ENCODE measurements at places on chromosomes 11 and 22.

GRCh38 chr11:22244986-22245592, 52.2 kb downstream of the ANO5 start:
- no peak for DNase-seq

DNA sequence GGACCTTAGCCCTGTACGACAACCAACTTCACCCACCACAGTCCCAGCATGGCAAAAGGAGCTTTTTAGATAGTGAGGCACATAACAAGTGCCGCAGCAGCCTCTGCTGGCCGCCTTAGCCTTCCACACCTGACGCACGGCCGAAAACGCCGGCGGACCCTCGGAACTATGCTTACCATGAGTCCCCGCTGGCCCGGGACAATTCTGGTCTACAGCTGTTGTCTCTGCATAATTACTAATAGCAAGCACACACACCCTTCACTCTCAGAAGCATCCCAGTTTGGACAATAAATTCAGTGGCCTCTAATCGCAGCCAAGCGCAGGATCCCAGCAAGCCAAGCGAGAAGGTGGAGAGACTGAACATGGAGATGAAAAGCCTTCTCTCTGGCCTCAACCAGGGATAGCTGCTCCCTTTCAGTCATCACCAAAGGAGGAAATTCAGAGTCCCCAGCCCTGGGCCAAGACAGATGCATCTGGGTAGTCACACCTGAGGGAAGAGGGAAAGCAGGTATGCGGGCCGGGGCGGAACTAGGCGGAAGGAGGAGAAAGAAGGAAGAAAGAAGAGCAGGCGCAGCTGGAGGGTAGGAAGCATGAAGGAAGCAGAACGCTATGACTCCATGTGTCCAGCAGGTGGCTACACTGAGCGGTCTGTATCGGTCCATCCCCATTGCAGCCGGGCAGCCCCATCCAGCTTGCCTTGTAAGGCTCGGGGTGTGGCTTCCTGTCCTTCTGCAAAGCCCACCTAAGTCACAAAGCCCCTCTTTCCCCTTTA, 40.3 kb downstream of the BUD13 start:
- no peak for DNase-seq

GRCh38 chr11:112410325-112410724, 149.7 kb upstream of the PLET1 start:
- no peak for DNase-seq

GRCh38 chr11:116388146-116388545, 384.6 kb downstream of the BUD13 start:
- DNase-seq, result no peak

DNA sequence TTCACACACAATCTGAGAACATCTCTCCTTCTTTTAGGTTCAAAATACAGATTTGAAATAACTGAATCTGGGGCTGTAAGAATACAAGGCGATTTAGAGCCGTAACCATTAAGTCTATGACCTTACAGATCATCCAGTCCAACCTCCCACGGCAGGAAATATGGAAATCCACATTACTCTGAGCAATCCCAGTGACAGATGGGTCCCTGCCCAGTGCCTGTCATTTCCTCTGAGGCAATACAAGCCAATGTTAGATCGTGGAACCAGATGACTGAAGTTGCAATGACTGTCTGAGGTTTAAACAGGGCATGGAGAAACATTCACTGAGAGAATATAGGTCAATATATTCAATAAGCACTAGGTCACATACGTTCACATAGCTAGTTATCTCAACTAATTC, 77.4 kb upstream of the OR5AK2 start:
- DNase-seq, result no peak
